NCI-H187 treated with DMSO at 0.1 percent for 48 hours (cell line): ENCODE measurements at places on chromosomes 3 and 15.

DNA sequence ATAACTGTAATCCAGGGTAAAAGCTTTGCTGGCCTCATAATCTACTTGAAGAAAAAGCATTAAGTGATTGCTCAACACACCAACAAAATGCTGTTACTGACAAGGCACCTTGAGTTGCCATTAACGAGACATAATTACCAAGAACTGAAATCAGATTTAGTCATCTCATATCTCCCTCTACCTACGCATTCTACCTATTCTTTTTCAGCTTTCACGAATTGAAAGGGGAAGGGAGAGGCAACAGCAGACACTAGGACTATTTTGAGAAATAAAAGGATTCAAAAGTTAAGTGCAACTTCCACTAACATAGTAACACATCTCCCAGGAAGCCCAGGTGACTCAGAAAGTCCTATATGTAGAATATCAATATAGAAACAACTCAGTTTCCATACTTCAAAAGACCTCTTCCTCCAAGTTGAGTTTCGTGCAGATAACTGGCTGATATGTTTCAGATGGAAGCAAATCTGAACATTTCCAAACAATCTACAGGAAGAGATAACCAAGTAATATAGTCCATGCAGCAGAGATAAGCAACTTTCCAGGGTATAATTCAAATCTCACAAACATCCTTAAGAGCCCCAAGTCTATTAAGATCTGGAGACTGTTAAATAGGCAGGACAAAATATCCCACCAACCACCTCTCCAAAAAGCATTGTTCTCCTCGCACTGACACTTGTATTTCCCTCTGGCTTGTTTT is 1.9 kb downstream of the OSBPL10 start:
- DNase-seq = no peak

- DNase-seq = no peak
Observed at GRCh38 chr3:170178651-170179050, 2.9 kb downstream of the PHC3 start.

GRCh38 chr3:164730815-164731360 is 347.4 kb downstream of the SI start:
- DNase-seq = no peak

DNA sequence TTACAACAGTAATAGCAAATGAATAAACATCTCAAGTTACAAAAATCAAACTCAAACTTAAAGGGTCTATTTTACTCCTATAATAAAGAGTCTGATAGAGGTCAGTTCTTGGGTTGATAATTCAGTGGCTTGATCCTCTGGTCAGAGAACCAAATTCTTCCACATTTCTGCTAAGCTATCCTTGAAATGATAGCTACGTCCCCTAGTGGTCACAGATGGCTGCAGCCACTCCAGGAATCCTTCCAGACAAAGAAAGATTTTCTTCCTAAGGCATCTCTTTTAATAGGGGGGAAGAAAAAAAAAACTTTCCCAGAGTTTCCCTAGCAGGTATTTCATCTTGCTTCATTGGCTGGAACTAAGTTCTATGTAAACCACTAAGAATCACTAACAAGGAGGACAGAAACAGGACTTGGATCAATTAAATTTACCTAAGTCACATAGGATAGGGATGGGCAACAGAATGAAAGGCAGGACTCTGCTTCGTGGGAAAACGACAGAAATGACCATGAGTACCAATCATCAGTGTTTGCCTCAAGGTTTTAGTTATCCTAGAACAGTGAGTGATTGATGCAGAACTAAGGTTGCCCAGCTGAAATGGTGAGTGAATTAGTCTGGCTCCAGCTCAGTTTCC is 160.7 kb downstream of the STAC start:
- DNase-seq = no peak

DNA sequence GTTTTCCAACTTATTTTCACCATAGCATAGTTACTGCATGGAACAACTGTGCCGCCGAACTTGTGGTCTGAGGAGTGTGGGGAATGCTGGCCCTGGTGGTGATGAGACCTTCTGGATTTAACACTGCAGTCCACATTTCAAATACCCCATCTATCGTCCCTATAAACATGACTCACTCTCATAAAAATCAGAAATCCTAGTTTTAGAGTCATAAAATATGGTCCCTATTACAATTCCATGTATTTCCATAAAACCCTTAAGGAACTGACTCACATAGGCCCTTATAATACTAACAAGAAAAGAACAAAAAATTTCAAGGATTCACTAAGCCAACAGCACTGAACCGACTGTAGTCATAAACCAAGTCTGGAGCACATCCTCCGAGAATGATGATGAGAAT is 147.2 kb downstream of the FOXP1 start:
- no peak for DNase-seq

GRCh38 chr3:52004163-52004787 is 8.6 kb upstream of the RPL29 start:
- DNase-seq = no peak

DNA sequence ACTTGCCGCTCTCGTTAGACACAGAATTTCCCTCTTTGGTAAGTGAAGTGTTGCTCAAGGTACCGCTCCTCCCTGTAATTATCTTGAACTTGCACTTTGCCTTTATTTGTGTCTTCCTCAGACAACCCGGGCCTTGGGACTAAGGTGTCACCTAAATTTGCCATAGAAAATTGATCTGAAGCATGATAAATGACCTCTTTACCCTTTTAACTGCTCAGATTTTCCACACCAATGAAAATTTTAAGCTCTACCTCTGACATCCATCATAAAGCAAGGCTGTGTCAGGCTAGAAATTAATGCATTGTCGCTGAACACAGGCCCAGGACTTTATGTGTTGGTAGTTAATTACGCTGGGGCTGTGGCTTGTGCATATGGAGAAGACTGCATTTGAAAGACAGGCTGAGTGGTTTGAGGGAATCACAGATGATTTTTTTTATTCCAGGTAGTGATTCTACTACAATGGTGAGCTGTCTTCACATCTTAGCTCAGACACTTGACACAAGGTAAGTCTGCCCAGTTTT is 199.6 kb upstream of the CHRM5 start:
- DNase-seq = no peak

- DNase-seq = peak; percentile 64
Observed at GRCh38 chr3:193190146-193190786, 50.8 kb upstream of the PLAAT1 start.

GRCh38 chr3:117532268-117532667 is 822.7 kb downstream of the TUSC7 start:
- DNase-seq = no peak

DNA sequence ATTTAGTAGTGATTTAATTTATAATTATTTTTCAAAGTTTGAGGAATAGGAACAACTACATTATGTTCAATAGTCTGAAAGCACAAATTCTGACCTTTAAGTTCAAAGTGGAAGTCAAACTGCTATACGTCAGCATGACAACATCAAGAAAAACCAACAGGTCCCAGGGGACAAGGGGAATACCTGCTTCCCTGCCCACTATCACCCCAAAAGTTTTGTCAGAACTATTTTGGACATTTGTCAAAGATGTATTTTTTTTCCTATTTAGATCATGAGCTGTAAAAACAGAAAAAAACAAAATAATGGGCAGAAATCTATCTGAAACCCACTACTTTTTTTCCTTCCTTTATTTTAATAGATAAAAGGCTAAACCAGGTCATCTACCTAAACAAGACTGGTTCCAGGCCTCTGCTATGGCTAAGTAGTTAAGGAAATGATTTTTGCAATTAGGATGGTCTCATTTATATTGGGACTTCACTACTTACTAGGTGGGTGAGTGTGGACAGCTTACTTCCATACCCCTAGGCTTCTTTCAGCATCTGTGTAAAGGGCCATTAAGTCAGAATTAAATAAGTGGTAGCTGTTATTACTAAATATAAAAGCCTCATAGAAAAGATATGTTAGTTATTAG is 746.3 kb downstream of the FHIT start:
- DNase-seq = no peak

- no peak for DNase-seq
Observed at GRCh38 chr15:60591496-60592370, 112.8 kb upstream of the ICE2 start.

DNA sequence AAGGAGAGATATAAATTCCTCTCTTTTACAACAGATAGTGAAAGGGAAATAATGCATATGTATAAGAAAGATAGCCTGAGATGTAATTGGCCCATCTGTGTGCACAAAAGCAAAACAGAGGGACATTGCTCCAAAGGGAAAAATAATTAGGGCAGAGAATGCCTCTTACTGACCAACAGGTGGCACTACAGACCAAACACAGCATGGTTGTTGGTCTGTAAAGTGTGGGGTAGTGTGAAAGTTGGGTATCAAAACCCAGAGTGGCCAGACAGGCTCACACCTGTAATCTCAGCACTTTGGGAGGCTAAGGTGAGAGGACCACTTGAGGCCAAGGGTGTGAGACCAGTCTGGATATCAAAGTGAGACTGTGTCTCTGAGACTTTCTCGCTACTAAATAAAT is 4.5 kb upstream of the TLNRD1 start:
- DNase-seq = no peak

GRCh38 chr15:71575474-71576045 is 234.8 kb upstream of the NR2E3 start:
- DNase-seq = no peak

- no peak for DNase-seq
Observed at GRCh38 chr15:89587955-89588354, 12.7 kb downstream of the TICRR start.

DNA sequence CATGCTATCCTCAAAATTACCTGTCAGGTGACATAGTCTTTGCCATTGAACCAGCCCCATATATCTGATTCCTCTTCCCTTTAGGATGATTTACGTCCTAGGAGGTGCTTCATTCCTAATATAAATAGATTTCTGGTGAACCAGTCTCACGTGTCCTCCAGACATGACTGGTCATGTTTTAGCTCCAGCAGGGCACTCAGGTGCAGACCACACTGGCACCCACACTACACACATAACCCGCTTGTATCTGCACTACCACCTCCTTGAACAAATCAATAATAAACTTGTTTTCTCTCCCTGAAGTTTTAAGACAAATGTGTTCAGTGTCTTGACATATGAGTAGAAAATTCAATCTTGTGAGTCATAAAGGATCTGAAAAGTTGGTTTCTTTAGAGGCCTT is 155.5 kb downstream of the GOLIM4 start:
- DNase-seq = no peak

GRCh38 chr3:117263745-117264144 is 554.2 kb downstream of the TUSC7 start:
- no peak for DNase-seq

DNA sequence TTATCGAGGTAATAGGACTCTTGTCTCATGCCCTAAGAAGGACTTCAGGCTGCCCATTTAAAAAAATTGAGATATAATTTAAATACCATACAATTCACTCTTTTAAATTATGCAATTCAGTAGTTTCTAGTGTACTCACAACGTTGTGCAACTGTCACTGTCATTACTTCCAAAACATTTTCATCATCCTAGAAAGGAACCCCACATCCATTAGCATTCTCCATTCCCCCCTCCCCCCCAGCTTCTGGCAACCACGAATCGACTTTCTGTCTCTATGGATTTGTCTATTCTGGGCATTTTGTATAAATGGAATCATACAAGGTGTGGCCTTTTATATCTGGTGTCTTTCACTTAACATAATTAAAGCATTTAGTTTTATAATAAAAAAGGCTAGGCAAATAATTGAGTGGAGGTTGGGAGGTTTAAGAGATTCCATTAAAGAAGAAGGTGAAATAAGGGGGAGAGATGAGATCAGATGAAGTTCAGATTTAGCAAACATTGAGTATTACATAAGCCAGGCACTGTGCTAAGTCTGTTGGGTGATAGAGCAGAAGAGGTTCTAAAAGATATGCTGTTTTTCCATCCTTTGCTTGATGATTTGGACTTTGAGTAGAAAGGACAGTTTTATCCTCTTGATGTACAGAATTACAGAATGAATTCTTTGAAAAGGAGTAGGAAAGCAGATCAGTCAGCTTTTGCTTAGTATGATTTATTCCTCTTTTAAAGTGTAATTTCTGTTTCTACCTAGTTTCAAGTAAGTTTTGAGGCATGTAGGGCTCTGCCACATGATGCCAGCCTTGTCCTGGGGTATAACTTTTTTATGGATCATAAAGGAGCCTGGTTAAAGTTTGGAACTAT is 36.3 kb downstream of the UBE2E2 start:
- DNase-seq = no peak

DNA sequence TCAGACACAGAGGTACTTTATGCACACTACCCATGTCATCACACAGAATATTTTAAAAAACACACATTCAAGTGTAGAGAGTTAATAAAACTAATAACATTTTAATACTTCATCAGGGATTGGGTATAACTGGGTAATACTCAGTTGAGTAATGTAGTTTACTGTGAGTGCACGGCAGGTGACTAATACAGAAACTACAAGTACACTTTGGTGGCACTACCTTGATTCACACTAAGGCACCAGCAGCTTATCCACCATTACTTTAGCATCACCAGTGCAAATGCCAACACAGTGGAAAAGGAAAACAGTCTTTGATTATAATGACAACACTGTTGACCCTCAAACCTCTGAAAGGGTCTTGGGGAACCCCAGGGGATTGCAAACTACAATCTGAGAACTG is 33.6 kb downstream of the ZNF280D start:
- no peak for DNase-seq

DNA sequence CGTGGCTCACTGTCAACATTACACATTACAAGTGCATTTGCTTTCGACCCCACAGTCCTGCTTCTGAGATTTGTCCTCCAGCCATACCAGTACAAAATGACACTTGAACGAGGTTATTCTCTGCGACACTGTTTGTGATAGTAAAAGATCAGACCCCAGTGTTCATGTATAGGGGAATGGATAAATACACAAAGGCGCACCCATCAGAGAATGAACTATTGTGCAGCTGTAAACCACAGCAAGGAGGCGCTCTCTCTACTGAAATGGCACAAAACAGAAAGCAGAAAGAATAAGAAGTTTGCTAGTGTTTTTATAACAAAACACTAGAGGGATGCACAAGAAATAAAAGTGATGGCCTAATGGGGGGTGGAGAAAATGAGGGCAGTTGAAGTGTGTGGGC is 4.9 kb upstream of the CHSY1 start:
- no peak for DNase-seq

- DNase-seq = no peak
Observed at GRCh38 chr3:169999433-169999832, 32.8 kb downstream of the SEC62 start.

GRCh38 chr3:23831517-23832394 is 26.0 kb downstream of the UBE2E1 start:
- no peak for DNase-seq

DNA sequence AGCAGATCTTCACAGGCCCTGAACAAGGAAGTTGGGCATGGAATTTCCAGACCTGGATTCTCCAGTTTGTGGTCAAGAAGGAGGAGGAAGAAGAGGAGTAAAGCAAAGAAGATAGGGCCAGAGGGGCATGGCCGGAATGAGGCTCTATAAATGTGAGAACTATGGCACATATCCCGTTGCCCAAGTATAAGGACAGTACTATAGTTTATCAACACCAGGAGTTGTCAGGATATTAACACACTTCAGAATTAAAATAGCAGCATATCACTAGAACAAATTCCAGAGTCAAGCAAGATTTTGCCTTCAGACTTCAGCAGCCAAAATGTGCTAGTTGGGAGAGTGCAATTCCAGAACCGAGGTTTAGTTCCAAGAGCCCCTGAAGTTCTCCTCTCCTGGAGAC is 38.4 kb upstream of the PHLDB2 start:
- no peak for DNase-seq
